ENCODE measurements at places on chromosomes 11 and 22. TPM values are rescaled to one million over a fixed set of nuclear protein-coding genes. Genes with fewer than 3 reads are reported as not detected.
A peak's percentile ranks its signal among the peaks of the same experiment; 100 is the strongest.

The DRD2 gene
- 0.41 TPM for total RNA-seq

The TNRC6B gene
- total RNA-seq, result 28.7 TPM

The RAG2 gene
- total RNA-seq, result 1.4 TPM

The APOL5 gene
- not detected for total RNA-seq

DNA sequence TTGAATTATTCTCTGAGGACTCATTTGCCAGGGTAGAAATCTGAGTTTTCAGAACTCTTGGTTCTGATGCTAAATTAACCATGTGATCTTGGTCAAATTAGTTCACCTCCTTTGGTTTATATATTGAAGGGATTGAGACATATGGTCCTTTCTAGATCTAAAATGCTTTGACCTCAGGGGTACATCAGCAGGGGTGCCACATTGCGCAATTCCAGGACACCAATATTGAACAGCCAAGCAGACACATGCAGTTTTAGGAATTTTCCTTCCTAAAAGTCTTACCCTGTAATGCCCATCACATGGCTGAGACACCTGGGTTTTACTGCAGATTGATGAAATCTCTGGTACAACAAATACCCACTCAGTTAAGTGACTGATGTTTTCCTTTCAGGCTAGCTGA lies 254.4 kb upstream of the NCAM1 start:
- no peak for ATAC-seq

DNA sequence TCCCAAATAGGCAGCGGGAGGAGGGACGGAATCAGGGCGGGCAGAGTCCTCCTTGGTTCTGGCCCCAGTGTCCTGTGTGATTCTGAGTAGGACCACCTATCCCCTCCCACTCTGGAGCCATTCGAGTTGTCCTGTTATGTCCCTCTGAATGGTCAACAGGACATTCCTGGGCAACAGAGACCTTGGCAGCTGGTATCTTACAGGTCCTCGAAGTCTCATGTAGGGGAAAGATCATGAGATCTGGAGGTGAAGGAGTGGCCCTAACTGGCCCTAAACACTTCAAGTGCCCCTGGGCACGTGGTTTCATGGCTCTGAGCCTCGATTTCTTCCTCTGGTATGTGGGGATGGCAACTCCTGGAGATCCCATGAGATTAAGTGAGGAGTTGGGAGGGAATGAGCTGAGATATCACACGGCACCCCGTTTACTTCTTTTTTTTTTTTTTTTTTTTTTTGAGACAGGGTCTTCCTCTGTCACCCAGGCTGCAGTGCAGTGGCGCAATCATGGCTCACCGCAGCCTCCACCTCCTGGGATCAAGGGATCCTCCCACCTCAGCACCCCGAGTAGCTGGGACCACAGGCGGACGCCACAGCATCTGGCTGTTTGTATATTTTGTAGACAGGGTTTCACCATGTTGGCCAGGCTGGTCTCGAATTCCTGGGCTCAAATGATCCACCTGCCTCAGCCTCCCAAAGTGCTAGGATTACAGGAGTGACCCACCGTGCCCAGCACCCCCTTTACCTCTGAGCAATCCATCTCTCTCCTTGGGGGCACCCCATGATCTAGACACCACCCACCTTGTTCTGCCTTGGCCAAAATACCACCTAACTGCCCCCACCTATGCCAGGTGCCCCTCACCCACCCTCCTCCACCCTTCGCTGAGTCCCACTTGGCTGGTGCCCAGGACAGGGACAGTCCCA lies 6.8 kb downstream of the LIF start:
- ATAC-seq, result no peak

- peak; percentile 9 for ATAC-seq
Measured at GRCh38 chr11:126410649-126411048, 55.2 kb downstream of the ST3GAL4 start.

DNA sequence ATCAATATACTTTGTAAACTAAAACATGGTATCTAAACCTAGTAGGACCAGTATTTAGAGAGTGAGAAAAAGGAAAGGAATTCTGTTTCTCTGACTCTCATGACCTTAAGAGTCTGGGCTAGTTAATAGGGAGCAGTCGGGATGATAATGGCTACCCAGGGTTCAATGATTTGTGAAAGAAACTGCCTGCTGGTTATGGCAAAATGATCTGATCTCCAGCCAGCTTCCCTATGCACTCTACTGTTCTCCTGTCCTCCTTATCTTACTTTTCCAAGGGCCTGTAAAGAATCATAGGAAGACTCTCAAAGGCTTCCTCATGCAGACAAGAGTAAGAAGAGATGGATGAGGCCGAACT lies 193.1 kb upstream of the PITPNB start:
- no peak for ATAC-seq

DNA sequence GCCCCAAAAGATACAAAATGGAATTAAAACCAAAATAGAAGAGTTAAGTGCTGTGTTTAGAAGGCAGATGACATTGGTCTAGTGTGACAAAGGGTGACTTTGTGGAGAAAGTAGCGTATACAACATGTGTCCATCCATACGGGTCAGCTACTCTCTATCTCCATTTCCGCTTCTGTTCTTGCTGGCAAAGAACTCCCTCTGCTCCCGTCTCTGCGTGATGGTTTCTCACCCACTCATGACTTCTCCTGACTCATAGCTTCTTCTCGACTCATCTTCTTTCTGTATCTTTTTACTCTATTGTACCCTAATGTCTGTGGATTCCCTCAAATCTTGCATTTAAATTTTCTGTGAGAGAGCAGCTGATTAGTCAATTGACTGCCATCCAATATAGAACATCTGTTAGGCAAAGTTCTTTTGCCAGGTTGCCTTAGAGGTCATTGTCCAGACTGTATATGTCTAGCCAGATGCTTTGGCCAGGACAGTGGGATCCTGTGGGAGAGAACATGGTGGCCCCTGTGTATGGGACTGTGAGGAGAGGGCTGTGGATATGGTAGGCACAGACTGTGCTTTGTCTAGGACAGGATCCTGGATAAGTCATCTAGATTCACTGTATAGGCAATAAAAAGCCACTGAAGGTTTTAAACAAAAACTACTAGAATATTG lies 28.4 kb downstream of the MMP13 start:
- ATAC-seq, result no peak

- no peak for ATAC-seq
Measured at GRCh38 chr11:89608234-89608966, 101.7 kb upstream of the TRIM77 start.

All from motor neuron (in vitro differentiated cells).